Adipocyte (in vitro differentiated cells): ENCODE measurements at places on chromosomes 7 and 10.

DNA sequence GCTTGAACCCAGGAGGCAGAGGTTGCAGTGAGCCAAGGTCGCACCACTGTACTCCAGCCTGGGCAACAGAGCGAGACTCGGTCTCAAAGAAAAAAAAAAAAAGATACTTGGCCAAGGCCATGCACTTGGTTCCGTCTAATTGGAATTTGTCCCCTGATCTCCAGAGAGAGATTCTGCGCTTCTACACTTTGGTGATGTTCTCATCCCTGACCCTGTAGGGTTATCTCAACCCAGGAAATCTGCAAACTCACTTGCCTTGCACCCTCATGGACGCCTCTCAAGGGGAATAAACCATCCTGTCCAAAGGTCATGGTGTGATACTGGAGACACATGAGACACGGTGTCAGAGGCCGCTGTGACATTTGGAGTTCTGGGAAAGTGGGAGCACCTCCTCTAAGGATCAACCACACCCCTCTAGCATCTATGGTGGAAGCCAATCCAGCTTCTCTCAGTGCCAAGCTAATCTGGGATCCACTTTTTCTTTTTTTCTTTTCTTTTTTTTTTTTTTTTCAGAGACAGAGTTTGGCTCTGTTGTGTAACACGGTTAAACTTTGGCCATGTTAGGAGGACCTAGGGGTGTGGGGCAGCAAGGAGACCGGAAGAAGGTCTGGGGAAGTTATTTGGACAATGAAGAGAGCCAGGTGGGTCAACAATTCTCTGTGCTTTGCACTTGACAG lies 7.8 kb upstream of the POR start:
- no peak for DNase-seq

DNA sequence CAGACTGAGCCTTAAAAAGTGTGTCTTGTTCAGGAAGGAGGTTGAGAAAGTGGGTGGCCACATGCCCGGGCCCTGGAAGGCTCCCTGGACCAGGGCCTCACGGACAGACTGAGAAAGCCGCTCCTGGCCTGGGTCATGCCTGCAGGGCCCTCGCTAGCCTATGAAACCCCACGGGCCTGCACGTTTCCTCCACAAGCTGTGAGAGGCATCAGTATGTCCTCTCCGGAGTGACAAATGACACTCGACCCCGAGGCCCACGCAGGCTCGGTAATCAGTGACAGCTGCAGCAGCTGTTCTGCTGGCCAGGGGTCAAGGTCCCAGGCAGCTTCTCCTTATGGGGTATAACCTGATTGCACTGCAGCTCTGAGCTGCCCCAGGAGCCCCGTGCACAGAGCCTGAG lies 47.6 kb downstream of the ASB13 start:
- no peak for DNase-seq

GRCh38 chr10:11355592-11355991 lies 255.9 kb downstream of the USP6NL start:
- no peak for DNase-seq

- DNase-seq: no peak
These were observed 389.1 kb downstream of the PAXIP1 start for GRCh38 chr7:154613811-154614210.

- DNase-seq: peak; percentile 87
These were observed 244.8 kb downstream of the KCNMA1 start for GRCh38 chr10:77392851-77393250.

DNA sequence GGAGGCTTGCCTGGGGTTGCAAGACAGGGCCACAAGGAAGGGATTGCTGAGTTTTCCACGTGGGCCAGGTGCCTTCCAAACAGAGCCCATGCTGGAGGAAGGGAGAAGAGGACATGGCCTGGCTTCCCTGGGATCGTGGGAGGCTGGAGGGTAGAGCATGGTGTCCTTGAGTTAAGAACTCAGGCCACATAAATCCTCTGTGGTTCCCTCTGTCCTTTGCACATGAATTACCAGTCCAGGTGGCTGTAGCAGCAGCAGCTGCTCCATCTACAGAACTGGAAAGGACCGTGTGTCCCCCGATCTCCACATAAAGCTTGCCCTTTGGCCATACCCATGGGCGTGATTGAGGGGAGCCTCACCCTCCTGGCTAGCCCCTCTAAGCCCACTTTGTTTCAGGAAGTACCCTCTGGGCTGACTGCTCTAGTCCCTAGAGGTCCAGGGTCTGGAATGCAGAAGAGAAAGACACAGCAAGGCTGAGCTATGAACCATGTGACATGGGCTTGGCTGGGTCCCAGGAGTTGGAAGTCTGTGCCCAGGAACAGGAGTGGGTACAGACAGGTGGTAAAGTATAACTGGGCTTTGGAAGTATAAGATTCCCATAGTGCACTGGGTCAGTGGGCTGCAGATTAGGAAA lies 84.9 kb downstream of the C10orf105 start:
- no peak for DNase-seq

DNA sequence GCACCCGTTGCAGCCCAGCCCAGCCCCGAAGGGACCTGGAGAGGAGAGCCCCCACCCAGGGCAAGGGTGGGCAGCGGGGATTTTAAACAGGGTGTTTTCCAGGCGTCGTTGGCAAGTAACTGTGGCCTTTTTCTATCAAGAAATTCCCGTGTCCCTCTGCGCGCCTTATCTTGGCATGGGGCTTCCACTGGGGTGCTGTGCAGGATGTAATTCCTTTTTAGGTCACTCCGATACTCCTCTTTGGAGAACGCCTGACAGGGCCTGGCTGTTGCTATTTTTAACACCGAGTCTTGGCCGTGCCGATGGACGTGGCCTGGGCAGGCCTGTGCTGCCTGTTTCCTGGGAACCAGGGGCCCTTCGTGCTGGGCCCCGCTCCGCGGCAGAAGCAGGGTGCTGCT lies 93.8 kb downstream of the INPP5A start:
- DNase-seq: no peak

- no peak for DNase-seq
These were observed 136.8 kb downstream of the C10orf90 start for GRCh38 chr10:126533644-126534043.

DNA sequence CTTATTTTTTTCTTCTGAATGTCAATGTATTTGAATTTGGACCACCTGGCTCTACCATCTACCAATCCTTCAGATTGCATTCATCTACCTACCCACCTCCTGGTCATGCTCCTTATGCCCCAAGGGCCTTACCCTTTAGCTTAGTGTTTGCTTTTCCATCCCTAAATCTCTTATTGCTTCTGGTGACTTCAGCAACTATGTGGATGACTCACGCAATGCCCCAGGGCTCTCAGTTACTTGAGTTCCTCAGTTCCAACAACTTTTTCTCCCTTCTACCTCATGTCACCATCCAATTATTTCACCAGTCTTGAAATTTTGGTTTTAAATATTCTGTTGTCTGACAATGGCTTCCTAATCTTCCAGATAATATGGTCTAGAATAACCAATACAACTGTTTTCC lies 118.9 kb downstream of the CFAP58 start:
- peak; percentile 60 for DNase-seq

DNA sequence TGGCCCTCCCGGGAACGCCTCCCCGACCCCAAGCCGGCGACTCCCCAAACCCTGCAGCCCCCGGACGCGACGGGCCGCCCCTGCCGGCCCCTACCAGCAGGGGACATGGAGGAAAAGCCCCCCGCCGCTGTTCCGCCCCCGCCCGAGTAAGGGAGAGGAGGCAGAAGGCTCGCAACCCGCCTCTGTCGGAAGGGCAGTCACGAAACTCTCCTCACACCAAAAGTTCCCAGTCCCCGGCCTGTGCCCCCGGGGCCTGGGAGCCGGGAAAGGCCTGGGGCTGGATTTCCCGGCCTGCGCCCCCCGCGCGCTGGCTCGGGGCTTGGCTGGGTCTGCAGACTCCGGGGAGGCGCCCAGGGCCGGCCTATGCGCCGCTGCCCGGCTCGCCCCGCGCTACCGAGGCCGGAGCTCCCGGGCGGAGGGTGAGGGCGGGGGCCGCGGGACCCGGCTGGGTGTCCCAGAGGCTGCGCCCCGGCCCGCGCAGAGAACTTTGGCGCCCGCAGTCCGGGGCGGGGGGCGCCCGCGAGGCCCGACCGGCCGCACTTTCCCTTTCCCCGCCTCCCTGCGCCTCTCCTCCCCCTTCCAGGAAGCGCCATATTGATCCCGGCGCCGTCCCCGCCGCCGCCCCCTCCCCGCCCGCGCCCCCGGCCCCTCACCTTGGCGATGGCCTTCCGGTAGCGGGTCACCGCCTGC lies 728 bp downstream of the PARD3 start:
- DNase-seq: peak; percentile 76

GRCh38 chr10:118324140-118324539 lies 18.0 kb downstream of the FAM204A start:
- DNase-seq: no peak

GRCh38 chr10:132383101-132383500 lies 13.9 kb upstream of the PWWP2B start:
- no peak for DNase-seq

GRCh38 chr10:114084215-114084614 lies 40.5 kb downstream of the ADRB1 start:
- no peak for DNase-seq

DNA sequence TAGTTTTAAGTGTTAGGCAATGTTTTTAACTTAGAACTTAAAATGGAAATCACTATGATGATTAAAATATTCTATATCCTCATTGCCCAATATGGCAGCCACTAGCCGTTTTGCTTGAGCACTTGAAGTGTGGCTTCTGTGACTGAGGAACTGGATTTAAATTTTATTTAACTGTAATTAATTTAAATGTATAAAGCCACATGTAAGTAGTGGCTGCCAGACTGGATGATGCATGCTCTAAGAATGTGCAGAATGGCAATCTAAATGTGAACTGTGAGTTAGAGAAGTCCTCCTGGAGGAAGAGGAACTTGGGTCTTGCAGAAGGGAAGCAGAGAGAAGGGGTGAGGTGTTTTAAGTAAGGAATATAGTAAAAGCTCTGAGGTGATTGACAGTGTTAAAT lies 451.4 kb downstream of the SUGCT start:
- DNase-seq: peak; percentile 64

DNA sequence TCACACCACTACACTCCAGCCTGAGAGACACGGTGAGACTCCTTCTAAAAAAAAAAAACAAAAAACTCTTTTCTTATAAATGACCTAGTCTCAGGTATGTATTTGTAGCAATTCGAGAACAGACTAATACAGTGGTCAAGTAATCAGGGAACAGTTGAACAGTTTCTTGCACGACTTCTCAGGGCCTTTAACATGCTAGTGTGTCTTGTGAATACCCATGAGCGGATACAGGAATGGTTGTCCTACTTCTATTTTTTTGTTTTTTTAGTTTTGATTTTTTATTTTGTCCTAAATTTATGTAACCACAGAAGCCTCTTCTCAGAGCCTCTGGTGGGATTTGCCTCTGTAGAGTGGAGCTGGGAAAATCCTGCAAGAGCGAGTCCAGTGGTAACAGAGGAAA lies 71.0 kb upstream of the NANOS1 start:
- DNase-seq: no peak

DNA sequence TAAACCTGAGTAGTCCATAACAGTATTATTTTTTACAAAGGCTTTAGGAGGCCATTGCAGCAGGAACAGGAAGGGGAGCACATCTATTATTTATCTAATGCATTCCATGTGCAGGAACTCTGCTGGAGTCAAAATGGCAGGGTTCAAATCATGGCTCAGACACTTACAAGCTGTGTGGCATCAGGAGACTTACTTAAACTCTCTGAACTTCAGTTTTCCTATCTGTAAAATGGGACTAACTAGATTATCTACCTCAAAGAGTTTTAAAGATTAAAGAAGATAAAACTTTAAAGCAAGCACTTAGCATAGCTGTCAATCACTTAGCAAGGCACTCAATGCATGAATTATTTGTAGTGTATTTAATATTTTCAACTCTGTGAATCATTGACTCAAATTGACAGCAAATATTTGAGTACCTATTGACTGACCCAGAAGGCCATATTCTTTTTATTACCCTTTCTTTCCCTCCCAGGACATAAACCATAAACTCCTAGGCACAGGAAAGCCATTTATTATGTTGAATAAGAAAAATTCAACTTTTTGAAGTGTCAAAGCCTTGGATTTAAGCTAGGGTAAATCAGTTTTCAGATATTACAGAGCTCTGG lies 115.8 kb upstream of the FAM204A start:
- DNase-seq: no peak

- DNase-seq: no peak
These were observed 8.7 kb upstream of the PRSS2 start for GRCh38 chr7:142762104-142762503.

- DNase-seq: no peak
These were observed 97.3 kb upstream of the KCNIP2 start for GRCh38 chr10:101940916-101941315.

DNA sequence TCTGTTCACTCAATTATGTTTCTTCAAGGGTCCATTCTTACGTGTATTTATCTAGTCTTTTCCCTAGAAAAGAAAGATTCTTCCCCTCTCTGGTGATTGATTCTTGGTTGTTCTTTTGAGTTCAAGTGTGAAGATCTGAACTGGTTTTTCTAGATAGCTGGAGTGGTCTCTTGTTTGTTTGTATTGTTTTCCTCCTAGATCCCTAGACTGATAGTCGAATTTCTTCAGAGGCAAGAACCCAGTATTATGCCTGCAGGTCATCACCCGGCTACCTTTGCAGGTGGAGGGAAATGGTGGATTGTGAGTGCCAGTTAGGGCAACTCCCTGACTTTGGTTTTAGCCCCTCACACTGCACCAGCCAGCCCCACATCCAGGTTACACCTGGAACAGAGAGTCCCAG lies 2.2 kb upstream of the RSU1 start:
- DNase-seq: no peak

GRCh38 chr10:87504640-87505365 lies at the start of gene MINPP1:
Gene MINPP1 (plus strand): TSS chr10:87504893. CDS start chr10:87504916, 23 bp downstream.
- DNase-seq: peak; percentile 94

DNA sequence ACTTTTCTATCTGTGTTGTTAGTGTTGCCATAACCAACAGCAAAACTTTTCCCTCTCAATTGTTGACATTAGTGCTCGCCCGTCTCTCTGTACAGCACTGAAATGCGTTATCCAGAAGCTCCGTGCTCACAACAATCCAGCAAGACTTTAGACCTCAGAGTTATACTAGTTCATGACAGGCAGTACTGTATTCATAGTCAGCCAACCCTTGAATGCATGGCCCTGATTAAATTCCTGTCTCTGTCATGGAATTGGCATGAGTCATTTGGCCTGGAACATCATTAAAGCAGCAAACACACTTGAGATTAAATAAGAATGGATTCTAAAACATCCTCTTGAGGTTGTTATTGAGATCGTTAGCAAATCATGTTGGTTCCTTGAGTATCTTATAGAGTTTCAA lies 405.5 kb upstream of the C7orf33 start:
- peak; percentile 15 for DNase-seq

DNA sequence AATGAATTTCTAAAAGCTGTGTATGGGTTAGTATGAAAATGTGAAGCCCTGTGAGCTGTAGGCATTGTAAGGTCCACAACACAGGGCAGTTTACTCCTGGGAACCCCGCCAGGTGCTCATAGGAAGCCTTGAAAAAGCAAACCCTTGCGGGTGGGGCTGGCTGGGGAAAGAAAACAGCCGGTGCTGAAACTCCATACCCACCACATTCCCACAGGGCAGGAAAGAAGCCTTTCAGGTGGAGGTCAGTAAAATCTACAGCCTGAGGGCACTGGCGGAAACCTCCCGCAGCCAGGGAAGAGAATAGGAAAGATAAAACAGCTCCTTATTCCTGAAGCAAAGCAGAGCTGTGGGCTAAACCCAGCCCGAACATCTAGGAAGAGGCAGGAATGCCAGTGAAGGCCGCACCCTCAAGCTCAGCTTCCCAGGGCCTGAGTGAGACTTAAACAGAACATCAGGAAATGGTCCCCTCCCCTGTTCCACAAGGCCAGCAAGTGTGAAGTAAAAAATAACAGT lies 34.7 kb downstream of the PODXL start:
- peak; percentile 34 for DNase-seq

GRCh38 chr10:88458209-88458608 lies 124.9 kb downstream of the RNLS start:
- DNase-seq: no peak
